ENCODE measurements at places on chromosomes 2 and 18.

DNA sequence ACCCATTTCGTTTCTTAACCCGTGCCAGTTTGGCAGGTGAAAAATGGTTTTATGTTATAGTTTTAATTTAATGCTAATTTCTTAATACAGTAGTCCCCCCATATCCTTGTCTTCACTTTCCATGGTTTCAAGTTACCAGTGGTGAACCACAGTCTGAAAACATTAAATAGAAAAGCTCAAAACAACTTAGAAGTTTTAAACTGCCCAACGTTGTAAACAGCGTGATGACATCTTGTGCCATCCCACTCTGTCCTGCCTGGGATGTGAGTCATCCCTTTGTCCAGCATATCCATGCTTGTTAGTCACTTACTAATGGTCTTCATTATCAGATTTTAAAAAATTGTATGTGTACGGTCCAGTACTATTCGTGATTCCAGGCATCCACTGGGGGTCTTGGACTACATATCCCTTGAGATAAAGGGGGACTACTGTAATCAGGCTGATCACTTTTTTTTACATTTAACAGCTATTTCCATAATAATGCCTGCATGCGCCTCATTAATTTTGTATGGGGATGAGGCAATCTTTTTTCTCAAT lies 31.9 kb downstream of the SLC66A3 start:
- no peak for DNase-seq

GRCh38 chr2:156466739-156467405 lies 30.7 kb downstream of the GPD2 start:
- DNase-seq, result no peak

- DNase-seq, result no peak
Measured at GRCh38 chr2:59974051-59974766, 579.2 kb downstream of the BCL11A start.

GRCh38 chr2:174490051-174490450 lies 3.2 kb upstream of the GPR155 start:
- DNase-seq, result no peak

DNA sequence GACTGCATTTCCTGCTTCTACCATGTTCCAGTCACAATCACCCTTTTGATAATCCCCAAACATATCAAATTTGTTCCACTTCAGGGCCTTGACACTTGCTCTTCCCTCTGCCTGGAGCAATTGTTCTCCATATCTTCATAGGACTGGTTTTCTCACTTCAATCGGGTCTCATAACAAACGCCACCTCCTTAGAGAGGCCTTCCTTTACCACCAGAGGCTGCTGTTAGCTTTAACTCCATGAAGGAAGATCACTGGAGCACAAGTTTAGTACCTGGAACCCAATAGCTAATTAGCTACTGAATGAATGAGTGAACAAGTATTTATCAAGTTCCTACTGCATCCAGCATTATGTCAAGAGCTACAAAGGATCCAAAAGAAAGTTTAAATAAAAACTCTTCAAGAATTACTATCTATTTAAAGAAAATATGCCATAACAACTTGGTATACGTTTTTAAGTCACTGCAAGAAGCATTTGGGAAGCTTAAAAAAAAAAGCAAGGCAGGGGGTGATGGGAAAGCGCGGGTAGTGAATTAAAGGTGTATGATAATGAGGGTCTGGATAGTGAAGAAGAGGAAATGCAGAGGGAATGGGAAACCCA lies 58.8 kb downstream of the BAZ2B start:
- no peak for DNase-seq

DNA sequence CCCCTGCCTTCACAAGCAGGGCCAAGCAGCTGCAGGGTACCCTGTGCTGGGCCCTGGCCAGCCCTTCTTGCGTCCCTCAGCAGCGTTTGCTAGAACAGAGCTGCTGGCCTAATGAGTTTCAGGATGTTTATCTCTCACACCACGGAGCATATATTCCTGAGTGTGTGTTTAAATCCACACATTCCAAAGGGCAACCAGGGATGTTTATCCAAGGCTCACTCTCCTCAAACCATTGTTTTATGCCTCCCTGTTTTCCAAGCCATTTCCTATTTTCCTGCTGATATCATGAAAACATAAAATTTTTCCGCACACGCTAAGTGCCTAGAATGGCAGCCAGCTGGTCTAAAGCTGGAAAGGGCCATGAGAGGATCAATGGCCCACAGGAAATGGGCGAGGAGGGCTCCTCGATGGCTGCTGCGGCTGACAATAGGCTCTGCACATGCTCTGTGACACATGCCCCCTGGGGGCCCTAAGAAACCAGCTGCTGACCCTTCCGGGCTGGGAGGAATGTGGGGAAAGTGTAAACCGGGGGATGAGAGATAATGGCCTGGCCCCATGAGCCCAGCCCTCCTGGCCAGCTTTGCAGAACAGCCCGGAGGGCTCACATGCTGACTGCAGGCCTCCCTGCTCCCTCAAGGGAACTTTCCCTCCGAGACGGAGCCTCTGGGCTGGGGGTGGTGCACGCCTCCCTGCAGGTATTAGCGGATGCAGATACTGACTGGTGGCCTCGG lies 194.0 kb downstream of the NDUFA10 start:
- DNase-seq, result no peak

GRCh38 chr2:42101206-42102023 lies 53.6 kb downstream of the PKDCC start:
- DNase-seq, result peak; percentile 69

DNA sequence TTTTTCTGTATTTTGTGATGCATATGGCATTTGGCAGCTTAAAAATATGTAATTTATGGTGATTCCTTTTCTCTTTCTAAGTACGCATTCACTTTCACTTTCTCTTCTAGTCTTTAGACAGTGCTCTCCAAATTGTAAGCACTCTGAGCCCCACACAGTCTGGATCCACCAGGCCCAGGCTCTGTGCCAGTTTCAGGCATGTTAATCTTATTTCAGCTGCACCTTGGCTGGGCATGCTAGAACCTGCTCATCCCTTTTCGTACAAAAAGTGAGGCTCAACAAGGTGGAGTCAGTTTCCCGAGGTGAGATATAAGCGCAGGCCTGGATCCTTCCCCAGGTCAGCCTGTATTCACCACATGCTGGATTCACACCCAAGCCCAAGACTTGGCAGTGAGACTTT lies 203.9 kb downstream of the MTX2 start:
- DNase-seq, result no peak

- DNase-seq, result no peak
Measured at GRCh38 chr2:150120326-150120955, 367.0 kb downstream of the RND3 start.

DNA sequence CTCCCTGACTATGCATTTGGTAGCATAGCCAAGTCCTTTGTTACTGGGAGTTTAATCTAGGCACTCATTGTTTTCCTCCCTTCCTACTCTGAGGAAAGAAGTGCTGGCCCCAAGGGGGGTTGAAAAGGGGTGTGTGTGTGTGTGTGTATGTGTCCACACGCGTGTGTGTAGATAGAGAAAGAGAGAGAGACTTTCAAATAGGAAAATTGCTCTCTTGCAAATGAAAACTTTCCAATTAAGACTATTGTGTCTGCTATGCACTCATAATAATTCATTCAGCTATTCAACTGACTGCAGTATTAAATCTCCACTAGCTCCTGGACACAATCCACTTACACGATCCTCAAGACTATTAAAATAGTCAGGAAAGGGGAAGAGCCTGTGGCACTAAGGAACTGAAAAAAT lies 92.9 kb upstream of the CSRNP3 start:
- DNase-seq, result no peak

DNA sequence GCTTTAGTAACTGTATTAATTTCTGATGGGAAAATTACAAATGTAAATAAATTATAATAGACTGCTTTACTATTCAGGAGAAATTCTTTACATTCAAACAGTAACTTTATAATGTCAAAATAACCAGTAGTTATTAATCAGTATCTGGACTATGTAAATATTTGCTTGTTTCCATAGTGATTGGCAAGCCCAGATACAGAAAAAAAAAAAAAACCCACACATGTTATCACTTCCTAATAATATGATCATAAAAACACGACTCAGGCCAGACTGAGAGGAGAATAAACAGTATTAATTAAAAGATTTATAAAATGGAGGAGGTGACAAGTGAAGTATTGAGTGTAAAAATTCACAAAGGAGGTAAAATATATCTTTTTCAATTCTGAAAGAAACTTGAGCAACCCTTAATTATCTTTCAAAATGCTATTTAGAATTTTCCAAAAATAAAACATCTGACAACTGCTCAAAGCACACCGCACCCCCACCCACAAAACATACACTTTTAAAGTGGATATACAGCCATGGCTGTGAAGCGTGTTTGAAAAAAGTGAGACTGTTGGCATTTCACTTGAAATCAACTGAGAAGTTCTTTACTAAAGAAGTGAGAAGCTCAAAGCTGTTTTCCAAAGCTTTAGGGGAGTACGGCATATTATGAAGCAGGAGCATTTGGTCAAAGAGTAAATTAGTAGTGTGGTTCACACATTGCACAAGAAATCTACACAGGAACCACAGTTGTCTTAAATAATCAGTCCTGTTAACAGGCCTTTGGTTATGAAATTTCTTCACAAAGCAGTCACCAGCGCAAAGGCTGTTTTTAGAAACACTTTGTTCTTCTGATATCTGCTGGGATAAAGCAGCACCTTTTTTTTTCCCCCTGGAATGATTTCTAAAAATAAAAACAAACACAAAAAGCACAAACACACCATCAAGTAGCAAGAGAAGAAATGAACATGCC lies 475.8 kb downstream of the TXNL1 start:
- no peak for DNase-seq

- DNase-seq, result no peak
Measured at GRCh38 chr2:11985817-11986566, 239.6 kb downstream of the LPIN1 start.

Data from H54 (cell line).